ENCODE measurements at places on chromosomes 12 and 14.

DNA sequence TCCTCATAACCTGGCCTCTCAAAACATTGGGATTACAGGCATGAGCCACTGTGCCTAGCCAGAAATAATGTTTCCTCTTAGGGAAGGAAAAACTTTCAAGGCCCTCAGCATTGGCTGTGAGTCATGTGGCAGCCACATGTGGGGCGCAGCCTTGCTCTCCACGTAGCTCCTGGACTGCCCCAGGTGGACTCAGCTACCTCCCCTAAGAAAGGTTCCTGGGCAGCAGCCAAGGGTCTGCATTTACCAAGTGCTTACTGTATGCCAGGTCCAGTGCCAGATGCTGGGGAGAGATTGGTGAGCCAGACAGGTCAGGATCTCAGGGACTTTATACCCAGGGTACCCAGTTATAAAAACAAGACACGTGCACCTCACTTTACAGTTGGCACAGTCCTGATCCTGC, 3.7 kb upstream of the TRPV4 start:
- DNase-seq = no peak

- DNase-seq = no peak
Observed at GRCh38 chr14:27372771-27373170, 774.9 kb upstream of the NOVA1 start.

DNA sequence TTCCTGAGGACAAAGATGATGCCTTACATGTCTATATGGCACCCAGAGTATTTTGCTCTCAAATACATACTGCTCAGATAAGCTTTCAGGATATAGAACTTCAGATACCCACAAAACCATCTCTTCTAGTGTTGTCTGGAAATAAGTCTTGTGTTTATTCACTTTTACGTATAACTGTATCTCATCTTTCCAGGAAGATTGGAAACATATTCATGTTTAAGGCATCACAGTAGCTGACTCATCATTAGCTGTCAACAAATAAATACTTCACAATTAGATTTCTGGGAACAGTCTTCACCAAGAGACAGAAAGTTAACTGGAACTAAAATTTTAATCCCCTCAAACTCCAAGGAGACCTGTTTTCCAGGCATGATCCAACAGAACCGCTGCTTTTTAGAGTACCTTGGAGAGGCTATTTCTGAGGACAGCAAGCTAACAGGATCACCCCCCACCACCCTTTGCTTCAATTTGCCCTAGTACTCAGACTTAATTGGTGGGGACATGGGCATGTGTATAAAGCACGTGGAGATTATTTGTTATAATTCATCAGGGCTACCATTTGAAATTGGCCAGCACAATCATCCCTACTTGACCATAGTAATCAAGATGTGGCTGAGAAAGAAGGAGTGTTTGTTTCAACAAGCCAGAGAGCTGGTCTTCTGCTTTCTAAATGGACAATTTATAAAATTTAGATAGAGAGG, 129.3 kb upstream of the HIF1A start:
- peak; percentile 89 for DNase-seq

DNA sequence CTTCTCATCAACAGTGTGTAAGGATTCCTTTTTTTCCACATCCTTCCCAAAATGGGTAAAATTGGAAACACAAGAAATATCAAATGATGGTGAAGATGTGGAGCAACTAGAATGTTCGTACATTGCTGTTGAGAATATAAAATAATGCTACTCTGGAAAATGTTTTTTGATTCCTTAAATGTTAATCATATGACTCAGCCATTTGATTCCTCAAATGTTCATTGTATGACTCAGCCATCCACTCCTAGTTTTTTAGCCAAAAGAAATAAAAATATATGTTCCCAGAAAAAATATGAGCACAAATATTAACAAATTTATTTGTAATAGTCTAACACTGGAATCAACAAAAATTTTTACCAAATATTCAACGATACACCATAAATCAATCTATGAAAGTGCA, 1108.6 kb downstream of the LRFN5 start:
- peak; percentile 61 for DNase-seq

DNA sequence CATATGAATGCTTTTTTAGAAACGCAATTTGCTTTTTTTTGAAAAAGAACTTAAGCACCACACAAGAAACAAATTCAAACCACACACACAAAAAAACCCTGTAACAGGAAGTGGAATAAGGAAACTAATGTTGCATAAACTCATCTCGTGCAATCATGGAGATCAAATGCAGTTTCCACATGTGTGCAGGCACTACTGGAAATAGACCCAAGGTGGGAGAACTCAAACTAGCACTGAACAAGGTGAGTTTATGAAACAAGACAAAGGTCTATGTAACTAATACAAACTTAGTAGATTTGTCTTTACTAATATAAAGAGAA, 17.5 kb downstream of the NIN start:
- DNase-seq = no peak

DNA sequence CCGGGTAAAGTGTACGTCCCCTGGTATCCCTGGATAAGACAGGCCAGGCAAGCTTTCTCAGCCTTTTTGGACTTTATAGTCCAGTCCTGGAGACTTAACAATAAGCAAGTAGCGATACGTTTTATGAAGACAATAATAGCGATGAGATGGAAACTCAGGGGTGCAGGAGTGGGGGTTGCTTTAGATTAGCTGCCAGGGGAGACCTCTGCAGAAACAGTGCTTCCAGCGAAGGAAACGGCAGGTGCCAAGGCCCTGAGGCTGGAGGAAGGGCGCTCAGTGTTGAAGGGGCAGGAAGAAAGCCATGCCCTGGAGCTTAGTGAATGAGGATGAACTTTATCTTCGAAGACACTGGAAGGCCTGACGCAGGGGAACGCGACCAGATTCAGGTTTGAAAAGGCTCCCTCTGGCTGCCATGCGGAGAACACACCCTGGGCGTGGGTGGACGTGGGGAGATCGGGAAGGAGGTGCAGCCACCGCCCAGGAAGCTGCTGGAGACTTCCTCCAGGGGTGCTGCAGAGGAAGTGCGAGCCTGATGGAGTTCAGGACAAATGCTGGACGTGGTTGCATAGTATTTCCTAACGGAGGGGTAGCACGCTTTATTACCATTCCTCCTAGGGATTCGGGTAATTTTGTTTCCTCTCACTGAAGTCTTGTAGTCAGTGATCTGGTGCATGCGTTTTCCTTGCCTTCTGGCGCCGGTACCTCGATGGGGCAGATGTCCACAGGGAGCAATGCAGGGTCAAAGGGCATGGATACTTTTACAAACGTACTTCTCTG, 26.1 kb upstream of the UBC start:
- DNase-seq = peak; percentile 88

GRCh38 chr12:130458341-130458740, 120.7 kb downstream of the PIWIL1 start:
- DNase-seq = no peak

DNA sequence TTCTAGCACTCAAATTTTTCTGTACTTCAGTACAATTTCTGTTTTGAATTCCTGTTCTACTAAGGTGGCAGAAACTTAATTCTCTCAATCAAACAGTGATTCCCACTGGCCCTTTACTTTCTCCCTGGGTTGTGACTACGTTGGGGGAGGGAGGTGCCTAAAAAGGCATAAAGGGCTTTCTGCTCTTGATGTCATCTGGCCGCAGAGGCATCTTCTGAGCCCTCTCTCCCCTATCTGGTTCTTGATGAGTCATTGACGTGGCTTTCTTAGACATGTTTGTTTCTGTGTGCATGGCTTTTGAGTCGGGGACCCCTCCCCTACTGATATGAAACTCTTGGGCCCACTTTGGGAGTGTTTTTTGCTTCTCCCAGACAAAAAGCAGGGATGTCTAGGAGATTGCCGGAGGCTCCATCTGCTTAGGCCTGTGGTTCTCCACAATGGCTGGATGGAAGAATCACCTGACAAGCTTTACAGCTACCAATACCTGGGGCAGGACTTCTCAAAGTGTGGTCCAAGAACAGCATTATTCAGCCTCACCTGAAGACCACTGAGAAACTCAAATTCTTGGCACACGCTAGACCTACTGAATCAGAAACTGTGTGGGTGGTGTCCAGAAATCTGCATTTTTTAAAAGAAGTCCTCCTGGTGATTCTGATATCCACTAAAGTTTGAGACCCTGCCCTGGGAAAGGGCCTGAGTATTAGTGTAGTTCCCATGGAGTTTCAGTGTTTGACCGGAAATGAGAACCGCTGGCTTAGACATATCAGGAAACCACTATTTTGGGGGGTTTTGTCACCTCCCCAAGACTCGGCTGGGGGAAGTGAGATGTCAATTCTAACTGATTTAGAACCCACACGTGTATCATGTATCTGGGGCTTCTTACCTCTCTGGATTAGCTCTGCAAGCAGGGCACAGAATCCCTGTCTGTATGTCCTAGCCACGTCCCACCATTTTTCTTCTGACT, 395.7 kb upstream of the PDE3A start:
- peak; percentile 35 for DNase-seq

DNA sequence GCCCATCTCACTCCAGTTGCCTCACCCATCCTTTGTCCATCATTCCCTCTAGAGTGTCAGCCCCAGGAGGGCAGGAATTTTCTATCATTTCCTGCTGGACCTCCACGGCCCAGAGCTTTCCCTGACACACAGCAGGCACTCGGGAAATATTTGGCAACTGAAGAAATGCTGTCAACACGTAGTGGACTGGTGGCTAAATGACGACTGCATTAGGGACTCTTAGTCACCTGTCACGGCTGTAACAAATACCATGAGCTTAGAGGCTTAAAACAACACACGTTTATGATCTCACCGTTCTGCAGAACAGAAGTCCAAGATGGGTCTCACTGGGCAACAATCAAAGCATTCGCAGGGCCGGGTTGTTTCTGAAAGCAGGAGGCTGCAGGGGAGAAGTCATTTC, 91.3 kb downstream of the PHETA1 start:
- peak; percentile 6 for DNase-seq

- no peak for DNase-seq
Observed at GRCh38 chr12:113055594-113056380, 743 bp upstream of the DTX1 start.

DNA sequence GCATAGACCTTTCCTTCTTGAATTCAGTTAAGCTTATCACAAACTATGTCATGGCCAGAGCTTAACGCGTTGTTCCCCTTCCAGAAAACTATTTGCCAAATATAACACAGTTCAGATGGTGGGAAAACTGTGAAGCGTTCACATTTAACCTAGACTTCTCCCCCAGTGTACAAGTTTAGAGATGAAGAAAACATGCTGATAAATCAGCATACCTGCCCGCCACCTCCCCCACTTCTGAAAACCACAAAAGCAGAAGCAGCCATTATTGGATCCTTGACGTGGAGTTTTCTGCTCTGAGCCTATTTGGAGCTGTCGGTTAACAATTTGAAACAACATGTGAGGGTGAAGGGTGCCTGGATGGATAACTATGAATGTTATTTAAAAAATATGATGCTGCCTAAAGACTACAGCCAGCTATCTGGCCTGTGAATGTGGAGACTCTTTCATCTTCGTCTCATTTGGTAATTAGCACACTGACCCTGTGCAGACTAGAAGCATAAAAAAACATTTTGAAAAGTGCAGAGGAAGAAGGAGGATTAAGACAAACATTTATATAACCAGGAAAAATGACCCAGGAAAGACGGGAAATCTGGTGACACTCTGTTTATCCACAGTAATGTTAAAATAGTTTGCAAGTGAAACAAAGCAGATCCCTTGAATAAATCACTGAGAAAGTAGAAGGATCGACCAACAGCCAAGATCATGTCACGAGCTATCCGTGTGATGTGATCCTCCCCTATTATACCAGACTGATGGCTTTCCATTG, 408.2 kb downstream of the AEBP2 start:
- DNase-seq = peak; percentile 21

GRCh38 chr12:27462851-27463250, 16.3 kb downstream of the SMCO2 start:
- DNase-seq = no peak

DNA sequence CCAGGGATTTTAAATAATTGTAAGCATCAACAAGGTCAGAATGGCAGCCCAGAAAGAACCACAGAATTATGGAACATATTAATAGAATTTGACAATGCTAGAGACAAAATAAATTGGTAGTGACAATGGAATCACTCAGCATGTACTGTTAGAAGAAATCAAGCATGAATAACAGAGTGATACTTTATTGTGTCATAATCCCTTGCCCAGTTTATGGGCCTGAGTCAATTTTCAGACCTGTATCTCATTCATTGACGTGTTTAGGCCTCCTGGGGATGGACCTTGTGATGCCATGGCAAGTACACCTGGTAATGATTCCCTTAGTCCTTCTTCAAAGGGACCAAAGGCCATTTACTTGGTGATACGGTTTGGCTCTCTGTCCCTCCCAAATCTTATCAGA, 12.8 kb upstream of the CCDC91 start:
- no peak for DNase-seq

- DNase-seq = no peak
Observed at GRCh38 chr14:69688299-69688649, 76.9 kb downstream of the SUSD6 start.

- peak; percentile 55 for DNase-seq
Observed at GRCh38 chr12:57899010-57899662, 42.2 kb upstream of the ATP23 start.
